ENCODE measurements at places on chromosomes 2 and 18.

GRCh38 chr2:200270732-200271131 lies 35.8 kb upstream of the SPATS2L start:
- DNase-seq = no peak

DNA sequence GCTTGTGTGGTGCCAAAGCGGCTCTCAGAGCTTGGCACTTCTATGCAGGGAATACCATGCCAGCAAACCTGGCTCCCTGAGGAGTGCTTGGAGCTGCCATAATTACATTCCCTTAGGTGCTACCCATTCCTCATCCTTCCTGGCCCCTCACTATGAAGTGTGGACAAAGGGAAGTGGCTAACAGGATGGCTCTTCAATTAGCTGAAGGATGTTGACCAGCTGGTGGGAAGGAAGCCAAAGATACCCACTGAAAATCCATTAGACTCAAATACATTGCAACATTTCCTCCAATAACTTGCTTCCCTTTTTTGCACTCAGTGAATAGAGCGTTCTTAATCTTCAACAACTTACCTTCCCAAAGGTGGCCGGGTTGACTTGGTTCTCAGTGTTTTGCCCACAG lies 8.5 kb downstream of the RFX8 start:
- DNase-seq = no peak

DNA sequence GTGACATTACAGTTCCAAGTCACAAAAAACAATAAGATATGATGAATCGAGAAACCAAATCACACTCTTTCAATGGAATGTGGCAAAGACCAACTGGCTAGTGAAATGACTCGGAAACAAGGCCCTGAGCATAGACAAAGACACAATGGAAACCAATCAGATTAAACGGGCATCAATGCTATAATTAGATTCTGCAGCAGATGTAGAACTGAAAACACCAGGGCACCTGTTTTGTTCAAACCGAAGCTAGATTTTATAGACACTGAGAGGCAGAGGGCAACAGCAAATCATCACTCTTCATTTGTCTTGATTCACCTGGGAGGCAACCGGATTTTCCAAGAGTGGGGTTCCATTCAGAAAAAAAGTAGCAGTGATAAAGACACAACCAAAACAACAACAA lies 92.8 kb upstream of the BARD1 start:
- no peak for DNase-seq

- no peak for DNase-seq
Measured at GRCh38 chr2:227164763-227165291, 403 bp downstream of the COL4A3 start.

DNA sequence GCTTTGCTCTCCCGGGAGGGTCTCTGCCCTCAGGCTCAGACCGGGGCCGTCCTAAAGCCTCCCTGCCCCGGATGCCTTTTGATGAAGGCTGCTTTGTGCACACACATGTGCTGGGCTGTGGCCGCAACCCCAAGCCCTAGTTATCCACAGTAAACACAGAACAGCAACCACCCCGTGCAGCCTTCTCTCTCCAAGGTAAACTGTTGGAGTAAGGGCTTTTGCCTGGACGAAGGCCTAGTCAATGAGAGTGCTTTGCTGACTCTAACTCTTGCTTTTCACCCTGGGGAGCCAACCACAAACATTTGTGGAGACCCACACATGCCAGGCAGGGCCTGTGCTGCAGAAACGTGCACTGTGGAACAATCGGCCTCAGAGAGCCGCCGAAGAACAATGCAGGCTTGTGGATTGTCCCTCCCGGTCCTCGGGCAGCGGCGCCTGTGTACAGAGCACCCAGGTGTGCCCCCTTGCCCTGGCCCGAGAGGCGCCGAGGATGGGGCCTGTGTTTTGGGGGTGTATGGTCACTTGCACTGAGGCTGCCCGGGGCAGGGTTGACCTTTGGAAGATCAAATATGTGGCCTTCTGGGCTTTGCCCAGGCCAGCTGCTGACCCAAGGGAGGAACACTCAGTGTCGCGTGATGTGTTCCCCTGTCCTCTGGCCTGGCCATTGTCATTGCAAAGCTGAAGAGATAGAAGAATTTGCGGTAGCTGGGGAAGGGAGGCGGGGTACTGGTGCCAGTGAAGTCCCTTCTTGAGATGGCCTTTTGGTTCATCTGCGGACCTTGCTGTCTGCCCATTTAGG lies 37.0 kb downstream of the CTIF start:
- no peak for DNase-seq
